ENCODE measurements at places on chromosomes 11 and 22.

GRCh38 chr22:18035751-18036150, 11.4 kb upstream of the MICAL3 start:
- no peak for DNase-seq

DNA sequence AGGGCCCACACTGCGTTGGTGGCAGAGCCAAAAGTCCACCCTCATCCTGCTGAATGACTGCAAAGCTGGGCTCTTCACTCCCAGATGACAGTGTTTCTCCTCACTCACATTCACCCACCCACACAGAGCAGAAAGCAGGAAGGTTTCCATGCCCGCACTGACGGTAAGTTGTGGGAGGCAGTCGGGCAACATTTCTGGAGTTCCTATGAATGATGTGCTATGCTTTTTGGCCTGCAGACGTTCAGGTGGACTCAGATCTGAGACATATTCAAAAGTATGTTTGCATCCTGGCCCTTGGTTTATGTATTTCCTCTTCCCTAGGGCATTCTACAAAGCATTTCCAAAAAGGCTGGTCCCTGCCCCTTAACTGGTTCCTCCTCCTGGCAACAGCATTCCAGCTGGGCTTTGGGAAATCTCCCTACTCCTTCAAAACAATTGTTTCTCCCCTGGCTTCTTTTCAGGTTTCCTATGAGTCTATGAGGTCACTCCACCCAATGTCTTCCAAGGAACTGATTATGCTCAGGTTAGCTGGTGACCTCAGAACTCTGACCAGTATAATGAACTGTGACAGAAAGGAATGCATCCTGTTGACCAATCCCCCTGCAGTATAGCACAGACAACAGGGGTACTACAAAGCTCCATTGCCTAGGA, 36.4 kb downstream of the PACSIN2 start:
- DNase-seq, result no peak

GRCh38 chr11:114105611-114106010, 46.1 kb downstream of the ZBTB16 start:
- no peak for DNase-seq

GRCh38 chr22:48265000-48265625, 1502.7 kb downstream of the TBC1D22A start:
- DNase-seq, result no peak

DNA sequence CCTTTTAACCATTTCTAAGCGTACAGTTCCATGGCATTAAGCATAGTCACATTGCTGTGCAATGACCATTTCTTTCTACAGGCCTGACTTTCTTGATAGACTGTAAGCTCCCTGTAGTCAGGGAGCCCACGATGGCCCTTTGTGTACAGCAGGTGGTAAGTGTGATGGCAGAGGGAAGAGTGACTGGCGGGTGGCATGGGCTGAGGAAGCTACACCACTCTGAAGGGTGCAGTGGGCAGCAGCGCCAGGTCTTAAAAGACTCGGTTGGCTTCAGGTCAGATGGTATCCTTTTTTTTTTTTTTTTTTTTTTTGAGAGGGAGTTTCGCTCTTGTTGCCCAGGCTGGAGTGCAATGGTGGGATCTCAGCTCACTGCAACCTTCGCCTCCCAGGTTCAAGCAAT, 1.6 kb downstream of the PPM1F start:
- no peak for DNase-seq

GRCh38 chr22:41193829-41194228, 11.3 kb upstream of the L3MBTL2 start:
- no peak for DNase-seq

DNA sequence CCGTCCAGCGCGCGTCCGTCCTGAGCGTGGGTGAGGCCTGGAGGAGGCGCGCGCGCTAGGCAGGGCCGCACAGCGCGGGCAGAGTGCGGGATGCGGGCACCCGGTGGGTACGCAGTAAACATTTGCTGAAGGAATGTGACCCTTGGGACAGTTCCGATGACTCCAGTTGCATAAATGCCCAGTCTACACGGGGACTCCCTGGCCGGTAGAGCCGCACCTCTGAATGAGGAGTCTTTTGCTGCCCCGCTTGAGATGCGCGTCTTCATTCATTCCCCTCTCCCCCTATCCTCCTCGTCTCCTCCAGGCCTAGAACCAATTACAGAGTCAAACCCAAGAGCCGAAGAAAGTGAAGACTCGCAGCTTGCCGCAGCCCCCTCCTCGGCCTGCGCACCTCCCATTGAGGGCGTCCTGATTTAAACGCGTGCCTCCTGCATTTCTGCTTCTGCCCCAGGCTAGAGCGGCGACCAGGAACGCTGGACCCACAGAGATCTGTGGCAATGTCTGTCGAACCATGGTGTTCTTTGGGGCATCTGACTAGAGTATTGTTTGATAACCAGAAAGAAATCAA, 729 bp upstream of the CHKB start:
- no peak for DNase-seq

GRCh38 chr11:70158201-70158600, 44.9 kb upstream of the FADD start:
- DNase-seq, result no peak

- no peak for DNase-seq
These were observed 17.8 kb downstream of the MYO18B start for GRCh38 chr22:25759825-25760231.

Measured in activated naive CD8-positive, alpha-beta T cell treated with anti-CD3 and anti-CD28 coated beads, Interleukin-2, amount 50 U/mL, for 24 hours (primary cell).